HS-5 (cell line): ENCODE measurements at places on chromosomes 5 and 9.

DNA sequence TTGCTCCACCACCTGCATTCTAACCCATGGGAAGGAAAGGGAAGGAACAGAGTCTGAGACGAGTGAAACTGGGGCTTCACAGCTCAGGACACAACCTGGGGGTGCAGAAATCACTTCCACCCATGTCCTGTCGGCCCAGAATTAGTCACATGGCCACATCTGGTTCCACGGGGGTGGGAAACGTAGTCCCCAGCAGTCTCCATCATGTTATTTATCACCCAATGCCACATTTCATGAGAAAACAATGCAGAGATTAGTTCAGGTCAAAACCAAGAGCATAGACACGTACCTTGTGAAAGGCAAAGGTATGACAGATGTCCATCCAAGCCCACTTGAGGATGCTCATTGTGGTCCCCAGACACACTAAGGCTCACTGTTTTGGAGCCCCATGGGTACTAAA lies 125.1 kb downstream of the MED10 start:
- no peak for DNase-seq

DNA sequence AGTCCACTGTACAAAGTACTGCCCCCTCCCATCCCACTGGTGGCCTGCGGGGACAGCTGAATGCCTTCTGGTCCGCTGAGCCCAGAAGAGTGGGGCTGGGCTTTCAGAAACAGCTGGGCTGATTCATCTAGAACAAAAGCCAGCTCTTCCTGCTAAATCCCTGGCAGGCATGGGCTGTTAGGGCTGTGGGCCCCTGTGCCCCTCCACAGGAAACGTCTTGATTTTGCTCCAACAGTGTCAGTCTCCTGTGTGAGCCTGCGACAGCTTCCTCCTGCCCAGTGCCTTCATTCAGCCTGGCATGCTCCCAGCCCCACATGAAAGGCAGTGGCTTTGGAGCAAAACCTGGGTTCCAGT lies 6.9 kb upstream of the GSN start:
- no peak for DNase-seq

DNA sequence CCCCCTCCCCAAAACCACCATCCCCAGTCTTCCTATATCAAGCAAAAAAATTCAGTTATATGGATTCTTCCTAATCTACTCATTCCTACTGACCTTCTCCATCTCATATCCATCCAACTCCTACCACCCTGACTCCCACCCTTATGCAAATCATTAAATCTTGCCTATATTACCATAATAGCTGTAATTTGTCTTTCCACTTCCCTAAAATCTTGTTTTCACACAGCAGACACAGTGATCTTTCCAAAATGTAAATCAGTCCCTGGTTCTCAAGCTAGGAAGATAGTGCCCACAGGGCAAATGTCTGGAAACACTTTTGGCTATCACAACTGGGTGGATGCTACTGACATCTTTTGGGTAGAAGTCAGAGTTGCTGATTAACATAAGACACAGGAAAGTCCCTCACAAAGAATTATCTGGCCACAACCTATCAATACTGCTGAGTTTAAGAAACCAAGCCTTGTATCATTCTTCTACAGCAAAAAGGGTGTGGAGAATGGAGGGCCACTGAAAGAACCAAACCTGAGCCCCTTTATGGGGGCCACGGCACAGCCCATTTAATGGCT lies 1.4 kb downstream of the SRA1 start:
- DNase-seq: no peak

DNA sequence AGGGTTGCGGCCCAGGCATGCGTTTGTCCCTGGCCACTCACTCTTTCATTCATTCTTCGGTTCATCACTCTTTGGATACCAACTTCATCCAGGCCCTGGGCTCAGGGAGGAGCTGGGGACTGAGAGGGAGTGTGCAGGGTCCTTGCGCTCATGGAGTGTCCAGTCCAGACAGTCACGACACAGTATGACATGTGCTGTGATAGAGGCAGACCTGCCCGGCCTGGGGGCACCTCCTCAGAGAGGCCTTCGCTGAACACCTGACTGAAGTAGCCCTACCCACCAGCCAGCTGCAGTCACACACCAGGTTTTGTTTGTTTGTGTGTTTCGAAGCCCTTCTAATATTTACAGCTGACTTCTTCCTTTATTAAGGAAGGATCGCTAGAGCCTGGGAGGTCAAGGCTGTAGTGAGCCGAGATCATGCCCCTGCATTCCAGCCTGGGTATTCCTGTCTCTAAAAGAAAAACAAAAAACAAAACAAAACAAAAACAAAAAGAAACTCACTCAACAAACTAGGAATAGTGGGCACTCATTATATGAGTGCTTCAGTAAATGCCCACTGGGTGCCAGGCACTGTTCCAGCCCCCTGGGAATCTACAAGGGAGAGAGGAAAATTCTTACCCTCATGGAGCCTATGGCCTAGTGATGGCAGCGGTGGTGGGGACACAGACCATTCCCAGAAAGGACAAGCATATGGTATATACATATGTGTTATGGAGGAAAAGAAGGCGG lies 6.3 kb upstream of the PSD2 start:
- no peak for DNase-seq

DNA sequence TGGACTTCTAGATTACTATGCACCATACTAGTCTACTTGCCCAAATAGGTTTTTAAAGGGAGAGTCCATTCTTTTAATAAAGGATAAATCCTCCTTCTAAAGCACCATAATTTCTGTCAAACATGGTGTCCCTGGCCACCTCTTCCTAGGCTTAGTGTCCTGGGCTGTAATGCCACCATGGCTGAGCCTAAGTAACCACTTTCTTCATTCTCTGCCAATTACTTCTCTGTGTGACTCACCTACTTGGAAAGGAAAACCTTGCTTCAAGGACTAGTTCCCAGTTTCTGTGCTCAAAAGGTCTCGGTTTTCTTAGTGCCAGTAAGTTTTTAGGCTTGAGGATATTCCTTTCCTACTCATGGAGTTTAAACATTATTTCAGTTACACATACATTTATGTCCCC lies 273.4 kb downstream of the DENND1A start:
- no peak for DNase-seq

DNA sequence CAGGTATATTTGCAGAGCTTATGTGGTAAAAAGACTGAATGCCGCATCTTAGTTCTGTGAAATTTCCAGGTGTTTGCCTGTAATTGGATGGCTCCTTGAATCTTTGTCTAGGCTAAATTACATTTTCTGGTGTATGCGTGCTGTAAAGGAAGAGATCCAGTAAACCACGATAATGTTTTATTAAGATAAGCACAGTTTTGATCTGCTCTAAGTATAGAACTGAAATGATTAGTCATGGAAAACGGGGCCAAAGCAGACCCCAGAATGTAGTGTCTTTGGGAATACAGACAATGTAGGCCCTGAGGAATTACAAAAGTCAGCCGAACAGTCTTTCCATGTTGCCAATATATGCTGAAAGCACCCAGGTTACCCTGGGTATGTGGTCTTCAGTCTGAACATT lies 257.3 kb downstream of the FANCC start:
- DNase-seq: no peak

- DNase-seq: no peak
Observed at GRCh38 chr9:98977246-98977714, 33.6 kb downstream of the COL15A1 start.

GRCh38 chr5:158591301-158591863 lies 508.3 kb downstream of the EBF1 start:
- DNase-seq: no peak

DNA sequence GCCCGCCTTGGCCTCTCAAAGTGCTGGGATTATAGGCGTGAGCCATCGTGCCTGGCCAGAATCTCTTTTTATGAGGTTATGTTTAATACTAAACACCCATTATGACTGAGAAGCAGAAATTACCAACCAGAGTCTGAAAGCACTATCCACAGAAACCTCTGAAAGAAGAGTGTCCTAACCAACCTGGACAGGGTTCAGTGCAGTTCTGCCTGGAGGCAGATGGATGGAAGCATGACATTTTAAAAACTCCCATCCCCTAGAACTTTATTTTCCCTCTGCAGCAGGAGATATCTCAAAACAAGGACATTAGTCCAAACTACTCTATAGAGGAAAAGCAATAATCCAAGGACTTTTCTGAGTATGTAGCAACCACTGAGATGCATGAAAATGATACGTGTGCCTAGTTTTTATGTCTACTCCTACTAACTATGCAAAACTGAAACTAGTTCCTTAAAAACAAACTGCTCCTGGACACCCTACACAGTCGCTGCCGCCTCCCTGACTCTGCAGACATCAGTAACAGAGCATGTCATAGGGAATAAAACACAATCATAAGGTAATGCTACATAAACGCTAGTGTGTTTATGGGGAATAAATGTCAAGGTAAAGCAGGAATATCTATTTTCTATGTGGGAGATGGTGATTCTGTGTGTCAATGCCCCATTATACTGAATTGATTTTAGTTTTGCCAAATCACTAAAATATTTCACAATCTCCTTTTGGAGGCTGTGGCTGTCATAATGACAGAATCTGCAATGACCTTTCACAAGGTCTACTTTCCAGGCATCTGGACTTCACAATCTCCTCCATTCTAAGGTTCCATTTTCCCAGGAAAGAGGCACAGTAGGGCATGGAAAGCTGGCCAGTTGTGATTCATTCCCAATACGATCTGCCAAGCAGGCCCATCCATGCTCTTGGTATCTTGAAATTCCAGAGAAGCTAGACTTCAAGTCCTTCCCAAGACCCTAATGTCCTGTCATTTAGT lies 122.8 kb downstream of the SIL1 start:
- no peak for DNase-seq

GRCh38 chr5:135276151-135276550 lies 122.9 kb downstream of the MACROH2A1 start:
- no peak for DNase-seq

DNA sequence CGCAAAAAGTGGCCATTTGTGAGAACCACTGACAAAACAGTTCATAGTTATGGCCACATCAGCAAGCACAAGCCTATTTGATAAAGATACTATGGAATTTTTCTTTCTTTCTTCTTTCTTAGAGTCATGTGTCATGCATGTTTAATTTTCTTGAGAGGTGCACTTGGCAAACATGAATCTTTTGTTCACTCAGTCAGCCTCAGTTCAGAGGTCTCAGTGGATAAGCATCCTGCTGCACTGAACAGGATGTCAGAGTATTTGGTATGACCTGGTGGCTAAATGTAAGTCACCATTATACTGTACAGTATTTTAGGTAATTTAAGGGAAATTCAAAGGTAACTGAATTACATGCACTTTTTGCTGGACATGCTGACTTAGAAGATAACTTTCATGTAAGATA lies 5.4 kb downstream of the NNT start:
- no peak for DNase-seq

- no peak for DNase-seq
Observed at GRCh38 chr5:126339215-126339805, 83.9 kb upstream of the GRAMD2B start.

DNA sequence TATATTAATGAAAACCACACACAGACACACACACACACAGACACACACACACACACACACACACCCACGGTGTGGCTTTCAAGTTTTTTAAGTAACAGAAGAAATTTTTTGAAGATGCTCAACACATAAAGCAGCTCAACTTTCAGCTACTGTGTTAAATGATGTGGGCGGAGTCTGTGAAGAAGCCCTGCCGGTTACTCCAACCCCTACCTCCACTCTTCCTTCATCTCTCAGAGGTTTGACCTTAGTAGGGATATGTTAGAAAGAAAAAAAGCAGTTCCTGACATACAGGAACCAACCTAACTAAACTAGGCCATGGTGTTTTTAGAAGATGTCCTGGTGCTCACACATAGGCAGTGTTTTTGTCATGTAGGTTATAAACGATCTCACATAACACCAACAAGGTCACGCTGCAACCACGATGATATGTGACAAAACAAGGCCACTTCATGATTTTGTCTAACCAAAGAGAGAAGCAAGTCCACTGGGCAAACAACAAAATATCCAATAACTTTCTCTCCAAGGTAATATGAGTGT lies 112.8 kb downstream of the EMB start:
- no peak for DNase-seq

DNA sequence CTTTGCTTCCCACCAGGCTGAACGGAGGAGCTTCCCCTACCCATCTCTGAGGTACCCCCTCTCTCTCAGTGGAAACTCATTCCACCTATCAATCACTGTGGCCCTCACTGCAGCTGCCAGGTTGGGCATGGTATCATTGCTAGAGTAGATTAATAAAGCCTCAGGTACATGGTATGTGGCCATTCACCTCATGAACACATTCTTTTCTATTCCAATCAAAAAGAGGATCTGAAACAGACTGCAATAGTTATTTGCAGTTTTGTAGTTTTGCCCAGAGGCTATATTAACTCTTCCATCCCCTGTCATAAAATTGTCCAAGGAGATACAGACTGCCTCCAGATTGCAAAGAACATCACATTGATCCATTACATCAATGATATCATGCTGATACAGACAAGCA lies 85.8 kb upstream of the MVB12B start:
- no peak for DNase-seq

DNA sequence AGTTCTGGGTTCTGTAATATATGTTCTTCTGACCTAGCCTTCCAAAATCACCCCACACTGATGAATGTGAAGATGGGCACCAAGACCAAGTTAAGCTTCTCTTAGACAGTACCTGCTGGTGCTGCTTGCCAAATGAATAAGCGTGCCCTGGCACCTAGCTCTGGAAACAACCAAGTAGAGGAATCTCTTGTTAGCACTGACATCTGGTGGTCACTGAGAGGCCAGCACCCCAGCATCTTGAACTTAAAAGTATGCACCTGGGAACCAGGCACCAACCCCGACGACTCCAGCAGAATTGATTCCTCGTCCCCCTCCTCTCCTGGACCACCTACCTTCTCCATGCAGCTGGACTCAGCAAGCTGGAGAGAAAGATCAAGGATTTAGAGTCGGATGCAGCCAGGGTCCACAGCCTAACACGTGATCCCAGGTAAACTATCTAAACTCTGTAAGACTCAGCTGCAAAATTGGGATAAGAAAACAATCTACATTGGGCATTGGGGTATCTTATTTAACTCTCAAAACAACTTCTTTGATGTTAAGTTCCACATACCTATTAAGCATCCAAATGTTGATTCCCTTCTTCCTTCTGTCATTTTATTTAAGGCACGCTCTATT lies 89.8 kb downstream of the SLC1A3 start:
- peak; percentile 29 for DNase-seq

- DNase-seq: no peak
Observed at GRCh38 chr9:113436728-113437515, 26.4 kb downstream of the C9orf43 start.
